ENCODE measurements at places on chromosomes 2 and 18.

- peak; percentile 1 for DNase-seq
Observed at GRCh38 chr2:126909366-126909765, 10.7 kb downstream of the TEX51 start.

- DNase-seq, result no peak
Observed at GRCh38 chr2:156702541-156702940, 266.4 kb downstream of the GPD2 start.

GRCh38 chr2:235238537-235238936 is 255.3 kb upstream of the AGAP1 start:
- DNase-seq, result peak; percentile 55

GRCh38 chr2:135709992-135710391 is 31.7 kb upstream of the UBXN4 start:
- DNase-seq, result peak; percentile 66

GRCh38 chr18:58635891-58636290 is 7.0 kb upstream of the ALPK2 start:
- DNase-seq, result no peak

- DNase-seq, result no peak
Observed at GRCh38 chr18:41870191-41870590, 84.8 kb upstream of the PIK3C3 start.

DNA sequence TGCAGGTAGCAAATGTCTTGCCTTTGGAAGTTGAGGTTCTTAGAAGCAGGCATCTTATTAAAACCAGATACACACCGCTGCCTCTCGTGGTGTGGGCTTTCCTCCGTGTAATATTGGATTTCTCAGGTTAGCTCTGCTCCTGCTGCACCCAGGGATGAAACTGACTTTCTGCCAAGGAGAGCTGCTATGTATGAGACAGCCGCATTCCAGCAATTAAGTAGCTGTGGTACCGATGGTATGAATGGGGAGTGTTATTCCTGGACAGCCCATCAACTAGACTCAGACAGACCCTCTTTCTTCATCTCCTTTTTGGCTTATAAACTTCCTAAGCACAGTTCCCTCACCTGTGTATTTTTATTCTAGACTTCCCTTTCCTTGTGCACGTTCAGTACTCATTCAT is 6.8 kb upstream of the EHD3 start:
- DNase-seq, result no peak

DNA sequence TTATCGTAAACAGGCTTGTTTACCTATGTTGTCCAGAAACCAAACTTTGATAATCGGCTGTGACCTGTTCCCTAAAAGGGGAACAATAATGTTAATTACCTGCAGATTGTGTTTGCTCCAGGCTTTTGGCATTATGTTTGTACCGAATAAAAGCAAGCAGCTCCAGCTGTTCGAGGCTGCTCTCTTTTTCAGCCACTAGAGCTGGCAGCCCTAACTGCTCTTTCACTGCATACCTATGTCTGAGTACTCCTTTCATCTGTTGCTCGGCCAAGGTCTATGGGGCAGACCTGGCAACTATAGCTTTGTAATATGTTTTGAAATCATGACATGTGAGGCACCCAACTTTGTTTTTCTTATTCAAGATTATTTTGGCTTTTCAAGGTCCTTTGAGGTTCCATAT is 77.8 kb upstream of the EHBP1 start:
- no peak for DNase-seq

GRCh38 chr2:179702912-179703311 is 158.5 kb downstream of the ZNF385B start:
- no peak for DNase-seq

GRCh38 chr2:140600116-140600515 is 1530.7 kb downstream of the LRP1B start:
- DNase-seq, result no peak

DNA sequence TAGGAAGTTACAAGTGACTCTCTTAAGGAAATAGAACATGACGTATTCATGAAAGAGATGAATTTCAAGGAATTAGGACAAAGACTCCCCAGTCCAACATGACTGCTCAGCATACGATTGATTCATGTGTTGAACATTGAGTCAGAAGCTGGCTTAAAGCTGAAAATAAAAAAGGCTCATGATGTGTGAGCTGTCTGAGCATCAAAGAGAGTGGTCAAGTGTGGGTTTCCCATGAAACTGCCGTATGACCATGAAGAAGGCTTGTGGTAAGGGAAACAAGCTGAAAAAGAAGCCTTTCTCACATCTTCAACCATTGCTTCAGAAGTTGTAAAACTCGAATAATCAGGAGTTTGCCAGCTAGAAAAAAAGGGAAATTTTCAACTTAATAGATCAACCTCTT is 201.9 kb upstream of the APCDD1 start:
- no peak for DNase-seq

DNA sequence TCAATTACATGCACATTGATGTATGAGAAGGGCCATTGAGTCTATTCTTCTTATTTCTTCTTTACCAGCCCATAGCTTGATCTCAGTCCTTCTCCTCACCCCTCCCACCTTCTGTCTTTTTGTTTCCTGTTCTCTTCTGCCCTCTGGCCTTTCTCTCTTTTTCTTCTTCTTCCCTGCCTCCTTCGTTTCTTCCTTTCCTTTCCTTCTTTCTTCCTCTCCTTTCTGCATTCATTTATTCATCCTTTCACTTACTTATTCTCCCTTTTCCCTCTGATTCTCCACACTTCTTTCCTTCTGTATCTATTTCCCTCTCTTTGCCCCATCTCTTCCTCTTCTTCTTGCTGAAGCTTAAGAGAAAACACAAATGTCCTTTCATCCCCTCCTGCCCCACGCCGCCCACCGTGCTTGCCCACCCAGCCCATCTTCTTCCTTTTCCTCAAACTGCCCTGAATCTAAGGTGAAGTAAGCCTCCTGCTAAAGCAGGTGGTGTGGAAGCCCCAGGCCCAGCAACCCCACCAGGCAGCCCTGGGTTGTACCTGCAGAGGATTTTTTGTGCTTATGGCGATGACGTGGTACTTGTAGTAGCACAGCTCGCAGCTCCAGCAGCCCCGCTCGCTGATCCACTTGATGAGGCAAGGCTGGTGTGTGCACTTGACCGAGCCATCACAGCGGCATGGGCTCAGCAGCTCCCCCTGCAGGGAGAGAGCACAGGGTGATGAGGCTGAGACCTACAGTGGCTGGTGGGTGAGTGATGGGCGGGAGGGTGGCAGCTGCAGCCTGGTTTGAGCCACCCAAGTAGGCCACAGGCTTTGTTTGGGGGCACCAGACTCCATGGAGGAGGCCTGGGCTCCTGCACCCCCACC is 89.0 kb downstream of the MARCHF4 start:
- peak; percentile 46 for DNase-seq

DNA sequence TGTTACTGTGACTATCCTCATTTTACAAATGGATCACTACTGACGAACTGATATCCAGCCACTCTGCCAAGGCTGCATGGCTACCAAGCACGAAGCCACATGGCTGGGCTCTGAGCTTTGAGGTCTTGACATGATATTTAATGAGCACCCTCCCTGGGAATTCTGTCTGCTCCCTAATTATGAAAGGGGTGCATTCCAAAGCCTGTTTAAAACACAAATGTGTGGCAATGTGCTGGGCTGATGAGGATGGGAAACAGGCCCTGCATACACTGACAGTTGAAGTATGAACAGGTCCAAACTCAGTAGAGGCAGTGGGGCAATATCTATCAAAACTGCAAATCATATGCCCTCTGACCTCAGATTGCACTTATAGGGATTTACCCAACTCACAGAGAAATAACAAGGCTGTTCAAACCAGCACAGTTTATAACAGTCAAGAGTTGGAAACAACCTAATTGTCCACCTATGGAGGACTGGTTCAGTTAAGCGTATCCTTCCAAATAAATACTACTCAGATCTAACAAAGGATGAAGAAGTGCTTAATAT is 20.8 kb downstream of the CDC42EP3 start:
- DNase-seq, result no peak

- peak; percentile 14 for DNase-seq
Observed at GRCh38 chr2:31980674-31981356, 30.0 kb downstream of the MEMO1 start.

GRCh38 chr2:72921853-72922252 is 4.5 kb downstream of the EMX1 start:
- peak; percentile 8 for DNase-seq

- DNase-seq, result no peak
Observed at GRCh38 chr18:44119607-44120006, 561.1 kb upstream of the SETBP1 start.

- DNase-seq, result peak; percentile 57
Observed at GRCh38 chr18:13868501-13869271, 44.7 kb downstream of the MC5R start.

- DNase-seq, result no peak
Observed at GRCh38 chr2:170813611-170814532, 2.8 kb upstream of the GAD1 start.

DNA sequence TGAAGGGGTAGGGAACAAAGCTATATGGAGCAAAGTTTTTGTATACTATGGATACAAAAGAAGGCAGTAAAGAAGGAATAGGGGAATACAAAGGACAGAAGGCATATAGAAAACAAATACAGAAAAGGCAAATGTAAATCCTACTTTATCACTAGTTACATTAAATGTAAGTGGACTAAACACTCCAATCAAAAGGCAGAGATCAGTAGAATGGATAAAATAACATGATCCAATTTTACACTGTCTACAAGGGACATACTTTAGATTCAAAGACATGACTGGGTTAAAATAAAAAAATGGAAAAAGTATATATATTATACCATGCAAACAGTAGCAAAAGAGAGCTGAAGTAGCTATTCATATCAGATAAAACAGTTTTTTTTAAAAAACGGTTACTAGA is 215.0 kb downstream of the PDE11A start:
- DNase-seq, result no peak

GRCh38 chr2:219274361-219274921 is 4.7 kb upstream of the DNAJB2 start:
- no peak for DNase-seq

DNA sequence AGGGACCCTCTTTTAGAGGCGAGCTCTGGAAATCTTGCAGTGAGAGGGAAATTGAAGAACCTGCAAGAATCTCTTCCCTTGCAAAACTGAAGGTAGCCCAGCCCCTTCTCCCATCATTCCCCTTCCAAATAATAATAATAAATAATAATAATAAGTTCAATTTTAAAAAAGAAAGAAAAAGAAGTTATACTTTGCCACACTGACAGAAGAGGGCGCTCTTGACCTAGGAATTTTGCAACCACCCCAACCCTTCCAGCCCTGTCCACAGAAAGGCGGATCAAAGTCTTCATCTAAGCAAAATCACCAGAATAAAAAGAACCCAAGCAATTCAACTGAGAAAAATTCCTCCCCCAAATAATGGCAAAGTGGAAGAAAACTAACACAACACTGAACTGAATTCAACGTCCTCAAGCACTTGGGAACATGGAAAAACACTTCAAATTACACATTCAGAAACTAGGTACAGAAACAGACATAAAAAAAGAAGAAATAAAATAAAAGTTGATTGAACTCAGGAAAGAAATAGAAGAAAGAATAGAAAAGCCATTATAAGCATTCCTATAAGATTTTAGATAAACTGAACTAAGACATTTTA is 98.9 kb upstream of the GLS start:
- peak; percentile 64 for DNase-seq

GRCh38 chr2:116132833-116133232 is 1681.7 kb upstream of the DDX18 start:
- DNase-seq, result no peak

DNA sequence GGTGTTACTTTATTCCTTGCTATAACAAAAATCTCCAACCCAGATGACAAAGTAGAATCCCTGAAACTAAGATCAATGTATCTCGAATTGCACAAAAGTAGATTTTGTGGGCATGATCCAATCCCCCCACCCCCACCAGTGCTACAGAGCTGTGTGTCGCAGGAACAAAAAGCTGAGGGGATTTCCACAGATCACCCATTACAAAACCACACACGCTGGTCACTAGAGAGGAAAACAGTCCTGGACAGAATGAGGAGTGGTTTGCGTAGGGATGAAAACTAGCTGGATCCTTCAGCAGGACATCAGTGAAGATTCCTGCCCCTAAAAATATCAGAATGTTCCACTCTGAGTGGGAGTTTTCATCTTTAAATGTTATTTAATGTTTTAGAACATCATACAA is 165.3 kb upstream of the STK17B start:
- DNase-seq, result no peak

DNA sequence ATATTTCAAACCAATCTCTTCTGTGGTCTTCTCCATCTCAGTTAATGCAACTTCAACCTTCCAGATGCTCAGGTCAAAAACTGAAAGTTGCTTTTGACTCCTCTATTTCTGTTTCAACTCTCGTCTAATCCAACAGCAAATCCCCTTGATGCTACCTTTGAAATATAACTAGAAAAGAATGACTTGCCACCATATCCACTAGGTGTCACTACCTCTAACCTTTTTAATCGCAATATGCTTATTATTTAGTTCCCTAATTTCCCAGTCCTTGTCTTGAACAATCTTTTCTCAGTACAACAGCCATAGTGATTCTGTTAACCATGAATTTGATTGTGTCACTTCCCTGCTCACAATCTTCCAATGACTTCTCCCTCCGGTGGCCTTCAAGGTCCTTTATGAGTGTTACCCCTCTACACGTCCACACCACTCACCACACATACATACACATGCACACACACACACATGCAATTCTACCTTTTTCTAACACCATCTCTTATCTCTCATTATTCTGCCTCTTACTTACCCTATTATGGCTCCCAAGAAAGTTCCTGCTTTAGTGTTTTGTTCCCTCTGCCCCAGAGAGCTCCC is 245.5 kb upstream of the KCNJ3 start:
- DNase-seq, result peak; percentile 21
